Fibroblast of mammary gland (primary cell): ENCODE measurements at places on chromosomes 11 and 22.

DNA sequence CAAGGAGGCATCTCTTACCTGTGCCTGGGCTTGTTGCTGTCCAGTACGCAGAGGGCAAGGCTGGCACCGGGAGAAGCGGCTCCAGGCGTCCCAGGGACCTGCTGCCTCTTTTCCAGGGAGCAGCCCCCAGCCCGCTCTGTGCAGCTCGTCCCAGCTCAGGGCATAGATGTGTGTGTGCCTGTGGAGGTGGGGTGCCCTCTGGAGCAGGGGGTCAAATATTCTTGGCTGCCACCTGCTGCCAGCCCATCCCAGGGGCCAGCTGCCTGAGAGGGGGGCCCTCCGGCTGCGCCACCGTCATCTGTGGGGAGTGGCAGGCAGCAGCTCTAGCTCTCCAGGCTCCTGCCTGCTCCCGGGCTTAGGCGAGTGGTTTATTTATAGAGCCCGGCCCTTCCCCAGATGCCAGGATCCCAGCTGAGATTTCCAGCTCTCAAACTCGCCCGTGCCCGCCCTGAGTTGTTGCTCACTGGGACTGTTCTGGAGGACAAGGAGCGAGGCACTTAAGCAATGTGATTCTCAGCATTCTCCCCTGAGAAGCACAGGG, 87.5 kb downstream of the RTL6 start:
- DNase-seq, result no peak

- peak; percentile 38 for DNase-seq
These were observed 10.1 kb upstream of the RPS3 start for GRCh38 chr11:75389276-75389605.

DNA sequence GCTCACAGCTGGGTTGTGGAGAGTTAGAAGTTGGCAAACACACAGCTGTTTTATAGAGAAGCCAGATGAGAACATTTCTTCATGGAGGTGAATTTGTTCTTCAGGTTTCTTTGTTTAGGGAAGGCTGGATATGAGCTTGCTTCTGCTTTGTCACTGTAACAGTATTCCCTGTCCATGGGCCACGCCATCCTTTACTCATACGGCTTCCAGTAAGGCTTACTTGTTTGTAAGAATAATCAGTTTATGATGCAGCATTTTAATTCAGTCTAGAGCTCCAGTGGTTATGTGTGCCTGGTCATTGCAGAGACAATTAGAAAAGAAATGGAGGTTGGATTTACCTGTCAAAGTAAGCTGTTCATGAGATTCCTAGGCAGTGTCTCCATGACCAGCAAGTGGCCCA, 131.8 kb downstream of the TRIM44 start:
- DNase-seq, result no peak

GRCh38 chr11:35389897-35390465, 29.4 kb downstream of the SLC1A2 start:
- DNase-seq, result no peak

GRCh38 chr22:39725351-39726035, 154.9 kb downstream of the CACNA1I start:
- no peak for DNase-seq

DNA sequence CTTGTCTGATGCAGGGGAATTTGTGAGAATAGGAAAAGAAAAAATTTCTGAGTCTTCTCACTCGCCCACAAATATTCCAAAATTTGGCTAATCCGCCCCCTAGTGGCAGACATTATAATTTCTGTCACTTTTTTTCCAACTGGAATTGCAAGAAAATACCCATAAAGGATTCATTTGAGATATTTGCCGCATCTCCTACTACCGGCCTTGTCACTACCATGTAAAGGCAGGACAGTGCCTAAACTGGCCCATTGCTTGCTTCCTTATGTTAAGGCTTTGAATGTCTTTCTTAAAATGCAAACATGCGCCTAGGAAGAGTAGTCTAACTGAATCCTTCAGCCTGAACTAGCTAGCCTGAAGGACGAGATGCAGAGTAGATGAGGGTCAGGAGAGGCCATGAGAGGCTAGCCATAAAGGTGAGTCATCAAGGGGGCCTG, 9.3 kb upstream of the CEP295 start:
- DNase-seq, result peak; percentile 53

DNA sequence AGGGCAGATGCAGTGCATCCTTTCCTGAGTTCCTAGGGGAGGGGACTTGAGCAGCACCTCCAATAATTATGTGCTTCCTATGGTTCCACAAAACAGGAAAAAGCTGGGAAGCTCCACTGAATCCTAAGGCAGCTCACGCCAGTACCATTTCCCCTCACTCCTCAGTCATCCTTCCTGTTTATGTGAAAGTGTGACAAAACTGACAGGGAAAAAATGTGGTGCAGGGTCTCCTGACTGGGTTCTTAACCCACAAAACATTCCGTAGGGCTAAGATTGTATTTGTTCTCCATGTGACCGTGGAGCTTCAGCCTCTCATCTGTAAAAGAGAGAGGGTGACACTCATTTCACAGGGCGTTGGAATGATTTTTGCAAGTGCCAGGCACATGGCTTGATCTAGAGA, 12.2 kb upstream of the LYVE1 start:
- DNase-seq, result no peak

GRCh38 chr11:67345920-67346819, 7.2 kb downstream of the POLD4 start:
- peak; percentile 85 for DNase-seq

GRCh38 chr11:19276859-19277808, 36.4 kb upstream of the E2F8 start:
- DNase-seq, result peak; percentile 27

- DNase-seq, result peak; percentile 56
These were observed 169.1 kb downstream of the RRAS2 start for GRCh38 chr11:14189874-14190273.

DNA sequence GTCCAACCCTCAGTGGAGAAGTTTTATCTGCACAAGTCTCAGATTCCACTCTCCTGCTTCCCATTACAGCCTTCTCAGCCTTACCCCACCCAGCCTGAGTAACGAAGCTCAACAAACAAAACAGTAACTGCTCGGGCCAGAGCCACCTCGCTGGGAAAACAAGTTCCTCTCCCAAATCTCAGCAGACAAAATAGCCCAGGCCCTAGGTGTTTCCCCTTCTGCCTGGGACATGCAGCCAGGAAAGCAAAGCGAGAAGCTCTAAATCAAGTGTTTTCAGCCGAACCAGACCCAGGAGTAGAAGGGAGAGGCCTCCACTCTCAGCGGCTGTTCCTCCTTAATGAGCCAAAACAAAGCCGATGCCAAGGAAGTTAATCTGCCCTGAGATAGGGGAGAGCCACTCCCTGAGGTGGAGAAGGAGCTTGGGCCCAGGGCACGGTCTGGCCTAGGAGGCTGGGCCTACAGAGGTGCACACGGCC, 44.0 kb downstream of the LIF start:
- DNase-seq, result peak; percentile 61

GRCh38 chr11:15670520-15671070, 555.9 kb downstream of the INSC start:
- no peak for DNase-seq
